ENCODE measurements at places on chromosomes 3 and 15.

DNA sequence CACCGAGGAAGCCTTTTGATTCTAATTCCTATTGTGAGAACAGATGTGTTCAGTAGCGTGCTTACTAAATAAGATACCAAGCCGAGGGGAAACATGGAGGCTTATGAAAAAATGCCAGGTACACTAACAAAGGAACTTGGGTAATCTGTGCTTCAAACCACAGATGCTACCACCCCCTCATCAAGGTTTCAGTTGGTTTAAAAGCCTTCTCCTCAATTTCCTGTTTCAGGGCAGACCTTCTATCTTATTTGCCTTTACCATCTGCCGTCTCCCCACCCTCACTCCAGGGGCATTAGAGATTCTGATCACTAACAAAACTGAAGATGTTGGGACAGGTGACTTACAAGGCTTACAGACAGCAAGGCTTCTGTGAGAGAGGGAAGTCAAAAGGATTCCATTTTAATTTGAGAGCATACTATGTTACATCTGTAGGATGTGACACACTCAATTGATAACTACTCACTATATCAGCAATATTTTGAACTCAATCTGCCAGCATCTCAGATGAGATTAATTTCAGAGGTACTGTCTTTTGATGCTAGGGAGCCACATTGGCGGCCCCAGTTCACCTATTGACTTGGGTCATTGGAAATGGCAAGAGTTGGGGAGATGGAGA lies 60.6 kb upstream of the PLCL2 start:
- DNase-seq: no peak

DNA sequence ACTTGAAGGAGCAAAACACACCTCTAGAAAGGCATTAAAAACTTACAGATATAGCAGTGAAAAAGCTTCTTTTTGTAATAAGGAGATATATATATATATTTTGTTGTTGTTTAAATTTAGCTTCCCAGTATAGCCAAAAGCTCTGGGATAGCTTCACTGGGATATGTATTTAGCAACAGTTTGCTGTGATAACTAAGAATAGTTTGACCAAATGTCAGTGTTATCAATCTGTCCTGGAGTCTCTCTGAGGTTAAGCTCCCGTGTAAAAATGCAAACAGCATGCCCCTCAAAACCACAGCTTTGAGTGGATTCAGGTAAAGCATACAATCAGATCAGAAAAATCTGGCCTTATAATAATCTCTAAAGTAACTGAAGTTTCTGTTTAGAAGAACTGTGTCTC lies 2.9 kb downstream of the CADPS start:
- no peak for DNase-seq

GRCh38 chr15:78396976-78397375 lies 41.0 kb upstream of the IREB2 start:
- DNase-seq: no peak

GRCh38 chr3:21704796-21705195 lies 46.2 kb downstream of the ZNF385D start:
- no peak for DNase-seq

DNA sequence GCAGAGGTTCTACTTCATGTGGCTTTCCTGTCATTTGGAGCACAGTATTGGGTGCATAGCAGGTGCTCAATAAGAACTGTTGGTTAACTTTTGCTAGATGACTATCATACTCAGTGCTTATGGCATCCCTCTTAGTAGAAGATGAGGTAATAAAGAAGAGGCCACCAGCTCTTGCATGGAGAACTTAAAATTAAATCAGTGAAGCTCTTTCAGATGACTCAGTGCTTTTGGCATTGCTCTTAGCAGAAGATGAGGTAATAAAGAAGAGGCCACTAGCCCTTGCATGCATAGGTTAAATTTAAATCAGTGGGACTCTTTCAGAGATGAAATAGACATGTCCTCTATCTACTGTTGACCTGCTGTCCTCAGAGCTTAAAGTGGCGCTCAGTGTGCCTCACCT lies 109.4 kb upstream of the FGF7 start:
- no peak for DNase-seq
